ENCODE measurements at places on chromosomes 11 and 22.

DNA sequence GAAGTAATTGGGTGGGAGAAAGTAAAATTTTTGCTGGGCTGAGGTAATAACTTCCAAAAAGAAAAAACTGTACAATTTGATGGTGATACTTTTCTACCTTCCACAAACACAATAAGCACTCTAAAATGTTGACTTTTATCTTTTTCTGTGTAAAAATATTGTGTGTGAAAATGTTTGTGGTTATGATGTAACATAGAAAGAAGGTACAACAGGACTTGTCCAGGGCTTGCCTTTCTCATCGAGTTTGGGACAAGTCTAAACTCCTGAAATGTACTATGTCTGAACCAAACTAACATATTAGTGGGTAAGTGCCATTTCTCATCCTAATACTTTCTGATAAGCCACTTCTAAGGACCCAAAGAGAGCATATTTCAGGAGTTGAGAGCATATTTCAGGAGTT, 174.2 kb upstream of the PDGFD start:
- no peak for DNase-seq

DNA sequence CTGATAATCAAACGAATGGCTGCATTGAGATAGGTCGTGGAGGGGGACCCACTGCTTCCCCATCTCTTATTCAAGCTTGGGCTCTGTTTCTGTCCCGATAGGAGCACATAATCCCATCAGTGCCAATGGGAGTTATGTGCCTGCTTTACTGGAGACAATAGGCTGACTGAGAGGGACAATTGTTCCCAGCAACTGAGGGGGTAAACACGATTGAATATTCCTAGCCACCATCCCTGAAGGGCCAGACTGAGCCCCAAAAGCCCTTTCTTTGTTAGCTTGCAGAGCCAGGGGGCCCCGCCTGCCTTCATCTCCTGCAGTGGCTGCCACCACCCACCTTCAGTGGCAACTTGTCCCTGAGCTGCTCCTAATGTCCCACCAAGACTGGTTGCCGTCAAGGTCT, 172.8 kb upstream of the NAV2 start:
- DNase-seq = no peak

DNA sequence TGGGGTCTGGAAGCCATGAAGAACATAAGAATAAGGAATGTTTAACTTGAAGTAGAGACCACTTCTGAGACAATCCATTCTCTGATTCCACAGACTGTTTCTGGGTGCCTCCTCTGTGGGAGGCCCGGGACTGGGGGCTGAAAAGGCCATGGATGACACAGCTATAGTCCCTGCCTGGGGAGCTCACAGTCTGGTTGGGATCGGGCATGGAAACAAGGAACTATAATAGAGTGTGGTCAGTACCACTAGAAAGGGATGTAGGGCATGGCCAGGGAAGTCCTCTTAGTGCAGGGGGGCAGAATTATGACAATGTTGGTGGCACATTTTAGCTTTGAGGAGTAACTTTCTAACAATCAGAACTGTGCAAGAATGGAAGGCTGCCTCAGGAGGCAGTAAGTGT, 9.2 kb upstream of the KCNE3 start:
- no peak for DNase-seq

GRCh38 chr22:23182309-23183060, 2.2 kb downstream of the BCR start:
- DNase-seq = peak; percentile 47

DNA sequence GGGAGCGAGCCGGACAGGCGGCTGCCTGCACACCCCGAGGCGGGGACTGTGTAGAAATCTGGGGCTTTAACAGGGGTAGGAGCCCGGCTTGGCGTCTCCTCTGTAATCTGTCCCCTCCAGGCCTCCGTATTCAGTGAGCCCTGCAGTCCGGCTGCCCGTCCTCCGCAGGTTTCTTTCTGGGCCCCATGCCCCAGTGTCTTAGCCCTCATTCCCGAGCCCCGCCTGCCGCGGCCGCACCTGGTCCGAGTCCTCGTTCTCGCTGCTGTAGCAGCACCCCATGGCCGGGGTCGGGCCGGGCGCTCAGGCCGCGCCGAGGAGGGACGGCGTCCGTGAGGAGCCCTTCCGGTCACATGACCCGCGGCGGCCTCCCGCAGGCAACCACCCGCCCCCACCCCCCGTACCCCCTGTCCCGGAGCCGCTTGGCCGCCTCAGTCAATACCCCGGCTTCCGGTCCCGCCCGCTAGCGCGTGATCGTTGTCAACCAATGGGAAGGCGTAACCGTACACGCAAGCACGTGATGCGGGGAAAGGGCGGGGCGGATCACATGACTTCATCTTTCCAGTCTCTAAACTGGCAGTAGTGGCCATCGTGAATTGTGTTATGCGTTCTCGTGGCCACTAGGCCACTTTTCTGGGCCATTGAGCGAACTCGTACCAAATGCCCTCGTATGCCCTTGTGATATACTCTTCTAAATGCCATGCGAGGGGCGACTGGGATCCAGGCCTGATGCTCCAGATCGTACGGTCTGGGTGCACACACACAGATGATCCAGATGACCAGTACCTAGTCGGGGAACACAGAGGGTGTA, at the start of gene LAMTOR1:
Gene LAMTOR1 (minus strand): TSS at position 352 of the 808 bp plus-strand sequence. CDS start 73 bp downstream, at position 279.
- peak; percentile 95 for DNase-seq

DNA sequence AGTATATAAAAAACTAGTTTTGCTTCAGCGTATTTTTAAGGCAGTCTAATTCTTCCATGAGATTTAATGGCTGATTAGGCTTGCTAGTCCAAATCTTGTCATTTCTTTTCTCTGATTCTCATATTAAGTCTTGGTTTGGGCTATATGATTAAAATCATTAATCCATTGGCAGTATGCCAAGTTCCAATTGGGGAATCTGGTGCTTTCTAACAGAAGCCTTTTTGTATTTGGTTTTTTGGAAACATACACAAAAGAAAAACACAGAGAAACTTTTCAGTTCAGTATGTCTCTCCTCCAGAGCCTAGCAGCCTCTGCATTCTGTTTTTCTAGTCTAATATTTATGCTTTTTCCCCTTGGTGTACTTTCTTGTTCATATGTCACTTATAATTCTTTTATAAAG, 37.9 kb downstream of the SWAP70 start:
- DNase-seq = no peak

GRCh38 chr22:23562186-23562585, 17.9 kb downstream of the IGLL1 start:
- no peak for DNase-seq
